NCI-H460 (cell line): ENCODE measurements at places on chromosomes 5 and 9. TPM values are rescaled to one million over a fixed set of nuclear protein-coding genes. Genes with fewer than 3 reads are reported as not detected.

- no peak for DNase-seq
Measured at GRCh38 chr5:154817815-154818214, 32.6 kb downstream of the FAXDC2 start.

Gene SPINK6
- 0.52 and 0.59 TPM in 2 replicates for total RNA-seq

Gene FAF2
- 60.4 and 72.4 TPM in 2 replicates for total RNA-seq

Gene FRRS1L
- total RNA-seq: not detected in 2 replicates

- DNase-seq: no peak
Measured at GRCh38 chr9:101567725-101568350, 26.9 kb downstream of the PPP3R2 start.

DNA sequence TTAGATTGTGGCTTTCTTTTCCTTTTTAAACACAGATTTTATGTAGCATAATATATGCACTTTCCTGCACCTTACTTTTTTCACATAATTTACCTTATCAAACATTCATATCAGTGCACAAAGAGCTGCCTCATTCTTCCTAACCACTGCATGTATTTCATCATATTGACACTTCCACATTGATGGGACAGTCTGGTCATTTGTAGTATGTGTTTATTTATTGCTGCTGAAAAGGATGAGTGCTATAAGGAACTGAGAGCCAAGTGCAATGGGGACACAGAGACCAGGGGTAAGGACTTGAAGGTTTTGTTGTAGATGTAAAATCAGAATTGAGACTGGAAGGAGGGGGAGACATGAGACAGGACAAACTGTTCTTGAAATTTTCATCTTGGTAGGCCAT is 193.8 kb downstream of the SMARCA2 start:
- DNase-seq: no peak
